Effector memory CD8-positive, alpha-beta T cell (primary cell): ENCODE measurements at places on chromosomes 4 and X.

GRCh38 chr4:148109216-148109615 is 333.0 kb downstream of the NR3C2 start:
- no peak for DNase-seq

DNA sequence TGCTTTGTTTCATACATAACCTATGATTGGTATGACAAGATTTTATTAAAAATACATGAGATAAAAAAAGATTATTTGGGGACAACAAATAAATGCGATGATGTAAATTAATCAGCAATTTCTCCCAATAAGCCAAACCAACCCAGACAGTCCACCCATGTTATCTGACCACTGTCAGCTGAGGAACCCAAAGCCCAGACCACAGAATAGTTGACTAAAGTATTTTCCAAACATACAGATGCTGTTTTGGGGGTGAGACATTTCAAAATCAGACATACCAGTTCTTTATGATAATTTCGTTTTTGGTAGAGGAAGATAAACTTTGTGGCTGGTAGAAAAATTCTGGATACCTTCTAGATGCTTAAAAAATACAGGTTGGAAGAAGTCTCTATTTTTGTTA is 650.8 kb upstream of the FAM241A start:
- DNase-seq, result no peak

- DNase-seq, result no peak
Measured at GRCh38 chr4:763191-763810, 57.7 kb downstream of the PCGF3 start.

DNA sequence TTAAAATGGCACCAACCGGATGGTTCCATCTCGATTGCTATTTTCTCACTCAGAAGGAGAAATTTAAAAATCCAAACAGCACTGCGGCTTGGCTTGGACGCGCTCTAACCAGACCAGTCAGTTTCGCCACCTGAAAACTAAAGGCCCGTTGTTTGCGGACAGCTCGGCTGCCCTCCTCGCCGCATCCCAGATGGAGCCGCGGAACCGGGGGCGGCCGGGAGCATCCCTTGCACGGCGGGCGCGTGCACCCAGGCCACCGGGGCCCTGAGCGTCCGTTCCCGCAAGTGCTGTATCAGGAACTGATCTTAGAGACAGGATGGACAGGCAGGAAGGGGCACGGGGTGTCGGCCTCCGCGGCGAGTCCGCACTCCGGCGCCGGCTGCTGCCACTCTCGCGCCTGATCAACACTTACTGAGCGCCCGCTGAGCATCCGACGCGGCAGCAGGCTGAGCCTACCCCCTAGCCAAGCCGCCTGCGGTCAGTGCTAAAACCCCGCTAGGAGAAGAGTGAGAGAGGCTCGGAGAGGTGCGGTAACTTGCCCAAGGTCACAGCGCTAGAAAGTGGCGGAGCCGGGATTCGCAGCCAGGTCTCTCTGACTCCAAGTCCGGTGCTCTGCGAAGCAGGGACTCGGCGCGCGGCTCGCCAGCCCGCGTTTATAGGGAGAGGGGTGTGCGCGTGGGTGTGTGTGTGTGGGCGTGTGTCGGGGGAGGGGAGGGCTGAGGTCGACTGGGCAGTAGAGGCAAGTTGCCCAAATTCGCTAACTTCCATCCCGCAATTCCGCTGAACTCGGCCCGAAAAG is at the start of gene CITED1:
Gene CITED1, minus strand, starts transcription at position 629 of the 799 bp plus-strand sequence. CDS start 3,045 bp downstream, outside the sequence.
- DNase-seq, result no peak

GRCh38 chr4:85779165-85779564 is 304.2 kb downstream of the ARHGAP24 start:
- DNase-seq, result no peak

DNA sequence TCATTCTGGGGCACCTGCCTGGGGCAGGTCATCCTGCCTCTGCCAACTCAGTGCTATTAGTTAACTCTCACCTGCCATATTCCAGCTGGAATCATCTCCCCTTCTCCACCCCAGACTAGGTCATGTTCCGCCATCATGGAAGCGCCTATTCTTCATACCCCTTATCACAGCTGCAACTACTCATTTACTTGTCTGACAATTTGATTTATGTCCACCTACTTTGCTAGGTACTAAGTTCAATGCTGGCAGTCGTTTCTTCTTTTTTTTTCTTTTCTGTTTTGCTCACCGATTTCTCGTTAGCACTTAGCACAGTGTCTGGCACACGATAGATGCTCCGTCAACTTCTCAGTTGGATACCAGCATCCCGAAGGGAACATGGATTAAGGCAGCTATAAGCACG is 1.1 kb upstream of the FMR1 start:
- no peak for DNase-seq

GRCh38 chr4:83959160-83959559 is 423.3 kb downstream of the GPAT3 start:
- no peak for DNase-seq

DNA sequence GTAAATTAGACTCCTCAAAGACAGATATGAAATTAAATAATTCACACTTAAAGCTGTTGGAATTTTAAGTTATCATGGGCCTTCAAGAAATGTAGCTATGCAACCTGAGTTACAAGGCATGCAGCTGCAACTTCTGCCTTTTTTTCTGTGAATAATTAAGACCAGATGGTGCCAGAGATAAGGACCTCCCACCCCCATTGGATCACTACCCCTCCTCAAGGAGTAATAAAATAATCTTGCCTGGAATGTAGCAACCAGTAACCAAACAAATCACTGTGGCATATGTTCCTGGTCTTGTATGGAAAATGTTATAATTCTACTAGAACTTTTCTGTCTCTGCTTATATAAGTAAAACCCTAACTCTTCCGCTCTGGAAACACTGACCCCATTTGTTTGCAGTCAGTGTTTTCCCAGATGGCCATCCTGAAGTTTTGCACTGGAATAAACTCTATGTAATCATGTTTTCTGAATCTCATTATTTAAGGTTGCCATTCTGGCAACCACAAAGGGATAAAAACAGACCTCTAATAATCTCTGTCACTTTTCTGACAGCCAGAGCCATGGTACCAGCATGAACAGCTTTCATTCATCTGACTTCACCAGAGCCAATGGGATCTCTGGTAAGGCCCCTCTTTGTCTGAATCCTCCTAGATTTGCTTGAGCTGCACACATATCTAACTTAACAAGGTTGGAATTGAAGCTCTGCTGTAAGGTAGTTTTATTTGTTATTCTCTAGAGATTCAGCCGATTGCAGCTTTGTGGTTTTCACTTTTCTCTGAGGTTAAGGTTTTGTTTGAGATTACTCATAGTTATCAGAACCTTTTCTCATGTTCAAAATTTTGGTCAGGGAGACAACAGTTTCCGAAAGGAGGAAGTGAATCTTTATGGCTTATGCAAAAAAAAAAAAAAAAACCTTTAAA is 274.6 kb downstream of the NAF1 start:
- no peak for DNase-seq

- no peak for DNase-seq
Measured at GRCh38 chr4:161629694-161630441, 533.9 kb downstream of the FSTL5 start.

GRCh38 chr4:73864365-73864764 is 4.8 kb upstream of the CXCL1 start:
- DNase-seq, result no peak

GRCh38 chr4:142407596-142407995 is 438.5 kb downstream of the INPP4B start:
- DNase-seq, result no peak

- DNase-seq, result no peak
Measured at GRCh38 chr4:117224256-117224655, 138.9 kb upstream of the TRAM1L1 start.

DNA sequence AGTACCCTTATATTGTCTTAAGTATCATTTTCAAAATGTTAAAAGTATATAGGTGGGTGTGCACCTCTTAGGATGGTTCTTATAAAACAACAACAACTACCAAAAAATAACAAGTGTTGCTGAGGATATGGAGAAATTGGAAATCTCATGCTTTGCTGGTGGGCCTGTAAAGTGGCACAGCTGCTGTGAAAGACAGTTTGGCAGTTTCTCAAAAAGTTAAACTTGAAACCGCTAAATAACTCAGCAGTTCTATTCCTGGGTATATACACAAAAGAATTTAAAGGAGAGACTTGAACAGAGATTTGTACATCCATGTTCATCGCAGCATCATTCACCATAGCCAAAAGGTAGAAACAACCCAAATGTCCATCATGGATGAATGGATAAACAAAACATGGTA is 65.5 kb downstream of the HAND2 start:
- DNase-seq, result no peak
